ENCODE measurements at places on chromosomes 4 and X.

- no peak for DNase-seq
Observed at GRCh38 chr4:80587871-80588385, 252.4 kb downstream of the CFAP299 start.

GRCh38 chrX:72079607-72080006 lies 52.1 kb downstream of the RTL5 start:
- DNase-seq = no peak

DNA sequence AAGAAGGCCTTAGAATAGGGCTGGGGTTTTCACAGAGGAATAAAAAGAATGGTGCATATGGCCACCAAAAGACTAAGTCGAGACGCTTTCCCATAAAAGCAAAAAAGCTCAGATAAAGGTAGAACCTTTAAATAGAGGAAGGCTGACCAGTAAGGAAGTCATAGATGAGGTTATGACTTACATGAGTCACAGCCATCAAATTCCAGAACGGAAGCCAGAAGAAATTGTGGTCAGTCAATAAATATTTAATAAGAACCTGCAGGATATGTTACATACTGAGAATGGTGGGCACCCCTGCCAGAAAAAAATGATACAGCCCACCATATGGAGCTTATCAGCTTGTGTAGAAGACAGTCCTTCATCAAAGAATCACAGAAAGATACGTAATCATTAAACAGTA lies 120.1 kb downstream of the MANBA start:
- no peak for DNase-seq

DNA sequence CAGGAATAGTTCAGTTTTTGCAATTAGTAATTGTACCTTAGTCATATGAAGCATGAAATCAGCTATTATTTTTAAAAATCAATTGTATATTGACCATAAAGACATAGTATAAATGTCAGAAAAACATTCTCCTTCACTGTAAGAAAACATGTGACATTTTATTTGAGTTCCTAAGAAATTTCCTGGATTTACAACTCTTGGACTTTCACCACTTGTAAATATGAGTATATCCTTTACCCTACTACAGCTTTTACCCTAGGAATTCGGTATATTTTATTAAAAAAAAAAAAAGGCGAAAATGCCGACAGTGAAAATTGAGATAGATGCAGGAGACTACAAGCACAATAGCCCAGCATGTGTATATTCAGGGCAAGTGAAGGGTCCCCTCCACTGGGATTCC lies 14.9 kb downstream of the ADH1A start:
- DNase-seq = no peak

DNA sequence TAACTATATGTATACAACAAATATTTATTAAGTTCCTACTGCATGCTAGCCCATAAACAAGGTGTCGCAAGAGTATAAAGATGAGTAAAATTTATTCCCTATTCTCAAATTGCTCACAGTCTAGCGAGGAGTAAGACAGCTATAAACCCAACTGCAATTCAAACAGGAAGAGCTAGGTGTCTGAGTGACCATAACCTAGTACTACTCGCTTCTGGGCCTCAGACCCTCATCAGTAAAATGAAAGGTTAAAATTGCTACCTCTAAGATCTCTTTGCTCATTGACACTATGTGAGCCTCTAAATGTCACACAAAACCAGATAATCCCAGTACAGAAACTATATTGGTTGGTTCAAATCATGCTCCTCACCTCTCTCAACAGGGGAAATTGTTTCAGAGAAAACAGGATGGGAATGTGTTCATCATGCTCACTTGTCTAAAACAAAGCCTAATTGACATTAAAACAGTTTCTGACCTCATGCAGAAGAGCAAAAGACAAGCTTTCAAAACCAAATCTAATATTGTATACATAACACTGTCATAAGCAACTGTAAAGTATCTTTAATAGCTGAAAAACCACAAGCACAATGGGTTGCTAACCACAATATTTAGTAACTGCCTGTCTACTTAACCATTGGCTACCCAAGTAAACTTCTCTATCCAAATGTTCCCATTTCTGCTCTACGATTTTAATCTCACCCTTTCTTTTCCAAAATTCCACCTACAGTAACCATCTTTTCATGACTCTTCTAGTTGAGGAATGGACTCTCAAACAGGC lies 264.6 kb upstream of the FMR1 start:
- DNase-seq = no peak

- DNase-seq = no peak
Observed at GRCh38 chr4:7737752-7738457, 201.8 kb downstream of the AFAP1 start.

GRCh38 chr4:112127048-112127637 lies 18.1 kb upstream of the FAM241A start:
- no peak for DNase-seq

- DNase-seq = no peak
Observed at GRCh38 chrX:18900401-18900976, 83.4 kb downstream of the PHKA2 start.

GRCh38 chrX:102976286-102976685 lies 39.2 kb downstream of the RAB40AL start:
- no peak for DNase-seq

GRCh38 chr4:65521666-65522065 lies 148.6 kb downstream of the EPHA5 start:
- no peak for DNase-seq

Data from hematopoietic multipotent progenitor cell treated with erythropoietin and hydrocortisone succinate and interleukin-3 and kit ligand, for 17 days (in vitro differentiated cells).